Dermis microvascular lymphatic vessel endothelial cell (primary cell): ENCODE measurements at places on chromosomes 7 and 10. TPM values are rescaled to one million over a fixed set of nuclear protein-coding genes. Genes with fewer than 3 reads are reported as not detected.
A peak's percentile ranks its signal among the peaks of the same experiment; 100 is the strongest.

The WNT8B gene
- under 0.01 TPM in 1 of 2 replicates, not detected in the other for total RNA-seq

The PDZD7 gene
- 0.25 and 0.51 TPM in 2 replicates for total RNA-seq

The ASIC3 gene
- total RNA-seq: under 0.01 and 0.13 TPM in 2 replicates

The REPIN1 gene
- 46.6 and 60.3 TPM in 2 replicates for total RNA-seq

The CCDC146 gene
- total RNA-seq: 0.26 and 1.5 TPM in 2 replicates

- DNase-seq: no peak
Observed at GRCh38 chr7:117731455-117731854, 141.8 kb downstream of the CTTNBP2 start.

DNA sequence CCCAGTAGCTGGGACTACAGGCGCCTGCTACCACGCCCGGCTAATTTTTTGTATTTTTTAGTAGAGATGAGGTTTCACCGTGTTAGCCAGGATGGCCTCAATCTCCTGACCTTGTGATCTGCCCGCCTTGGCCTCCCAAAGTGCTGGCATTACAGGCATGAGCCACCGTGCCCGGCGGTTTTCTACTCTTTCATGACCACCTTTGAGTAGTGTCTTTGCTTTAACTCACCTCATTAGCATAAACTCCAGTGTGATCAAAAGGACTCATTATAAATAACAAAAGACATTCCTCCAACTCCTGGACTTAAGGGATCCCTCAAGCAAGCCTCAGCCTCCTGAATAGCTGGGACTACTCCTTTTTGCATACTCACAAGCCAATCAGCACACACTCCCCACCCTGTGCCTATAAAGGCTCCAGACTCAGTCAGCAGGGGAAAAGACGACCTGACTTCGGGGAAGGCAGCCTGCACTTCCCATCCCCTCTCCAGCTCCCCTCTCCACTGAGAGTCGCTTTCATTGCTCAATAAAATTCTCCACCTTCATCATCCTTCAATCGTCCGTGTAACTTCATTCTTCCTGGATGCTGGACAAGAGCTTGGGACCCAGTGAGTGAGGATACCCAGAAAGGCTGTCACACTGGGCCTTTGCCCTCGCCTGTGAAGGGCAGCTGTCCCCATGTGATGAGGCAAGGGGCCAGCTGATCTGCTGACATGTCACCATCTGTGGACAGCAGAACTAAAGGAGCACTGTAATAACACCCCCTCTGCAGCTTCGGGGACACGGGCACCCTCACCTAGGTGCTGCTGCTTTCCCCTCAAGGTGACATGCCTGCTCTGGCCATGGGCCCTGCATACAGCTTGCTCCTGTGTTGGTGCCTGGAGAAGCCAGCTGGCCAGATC, 35.0 kb upstream of the EIF4H start:
- DNase-seq: no peak

GRCh38 chr7:117350027-117350426, 27.2 kb upstream of the WNT2 start:
- no peak for DNase-seq

DNA sequence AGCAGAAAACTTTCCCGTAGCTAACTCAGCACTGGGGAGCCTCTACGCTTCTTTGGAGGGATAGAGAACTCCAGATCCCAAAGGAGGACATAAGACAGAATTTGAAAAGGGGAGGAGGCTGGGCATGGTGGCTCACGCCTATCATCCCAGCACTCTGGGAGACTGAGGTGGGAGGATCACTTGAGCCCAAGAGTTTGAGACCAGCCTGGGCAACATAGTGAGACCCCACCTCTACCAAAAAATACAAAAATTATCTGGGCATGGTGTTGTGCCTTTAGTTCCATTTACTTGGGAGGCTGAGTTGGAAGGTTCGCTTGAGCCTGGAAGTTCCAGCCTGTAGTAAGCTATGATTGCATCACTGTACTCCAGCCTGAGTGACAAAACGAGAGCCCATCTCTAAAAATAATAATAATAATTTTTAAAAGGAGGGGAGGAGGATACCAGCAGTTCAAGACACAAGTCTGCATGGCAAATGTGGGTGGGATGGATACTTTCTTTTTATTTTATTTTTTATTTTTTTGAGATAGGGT, 165.9 kb upstream of the SH2B2 start:
- no peak for DNase-seq

DNA sequence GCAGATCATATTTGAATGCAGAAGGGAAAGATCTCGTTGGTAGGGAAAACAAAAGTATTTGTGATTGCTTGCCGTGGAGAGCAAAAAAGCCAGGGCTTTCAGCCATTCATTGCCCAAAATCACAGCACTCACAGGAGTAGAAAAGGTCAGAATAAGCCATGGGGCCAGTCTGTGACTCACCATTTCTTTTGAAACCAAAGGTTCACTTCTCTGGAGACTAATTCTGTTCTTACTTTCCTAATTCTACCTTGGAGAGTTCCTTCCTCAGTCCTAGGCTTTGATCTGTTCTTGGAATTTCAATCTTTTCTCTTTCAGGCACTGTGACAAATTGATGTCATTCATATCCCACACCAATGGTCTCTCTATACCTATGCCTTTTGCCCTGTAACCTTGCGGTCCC, 54.1 kb upstream of the FAM180A start:
- DNase-seq: no peak

GRCh38 chr7:5408777-5409176, 14.9 kb downstream of the TNRC18 start:
- DNase-seq: peak; percentile 41

DNA sequence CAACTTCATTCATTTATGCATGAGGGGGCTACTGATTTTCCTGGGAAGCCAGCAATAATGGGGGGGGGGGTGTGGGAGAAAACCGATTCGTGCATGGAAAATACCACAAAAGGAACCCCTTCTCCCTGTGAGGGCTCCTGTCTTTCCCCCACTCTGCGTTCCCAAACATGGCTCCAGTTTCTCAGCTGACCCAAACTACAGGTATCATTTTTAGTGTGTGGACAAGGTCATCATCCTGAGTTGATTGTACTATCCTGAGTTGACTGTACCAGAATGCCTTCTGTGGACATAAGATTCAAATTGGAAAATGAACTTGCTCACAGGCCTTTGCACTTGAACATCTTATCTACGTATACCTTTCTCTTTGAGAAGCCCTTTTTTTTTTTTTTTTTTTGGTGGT, 49.9 kb downstream of the ZRANB1 start:
- DNase-seq: no peak

DNA sequence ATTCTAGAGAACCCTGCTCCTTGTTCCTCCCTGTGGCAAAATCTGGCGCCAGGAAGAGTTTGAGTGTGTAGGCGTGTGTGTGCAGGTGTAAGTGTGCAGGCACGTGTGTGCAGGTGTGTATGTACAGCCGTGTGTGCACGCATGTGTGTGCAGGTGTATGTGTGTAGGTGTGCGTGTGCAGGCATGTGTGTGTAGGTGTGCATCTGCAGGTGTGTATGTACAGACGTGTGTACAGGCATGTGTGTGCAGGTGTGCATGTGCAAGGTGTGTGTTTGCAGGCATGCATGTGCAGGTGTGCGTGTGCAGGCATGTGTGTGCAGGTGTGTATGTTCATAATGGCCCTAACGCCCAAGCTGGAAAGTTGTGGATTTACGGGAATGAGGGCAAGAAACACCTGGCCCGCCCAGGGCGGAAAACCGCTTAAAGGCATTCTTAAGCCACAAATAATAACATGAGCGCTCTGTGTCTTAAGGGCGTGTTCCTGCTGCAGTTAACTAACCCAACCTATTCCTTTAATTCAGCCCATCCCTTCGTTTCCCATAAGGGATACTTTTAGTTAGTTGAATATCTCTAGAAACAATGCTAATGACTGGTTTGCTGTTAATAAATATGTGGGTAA, 34.1 kb downstream of the KCTD7 start:
- DNase-seq: no peak

- DNase-seq: no peak
Observed at GRCh38 chr10:1698185-1698584, 39.1 kb downstream of the ADARB2 start.
